ENCODE measurements at places on chromosomes 2 and 18.
A peak's percentile ranks its signal among the peaks of the same experiment; 100 is the strongest.

- peak; percentile 96 for DNase-seq
Observed at GRCh38 chr2:11907190-11907589, 160.8 kb downstream of the LPIN1 start.

DNA sequence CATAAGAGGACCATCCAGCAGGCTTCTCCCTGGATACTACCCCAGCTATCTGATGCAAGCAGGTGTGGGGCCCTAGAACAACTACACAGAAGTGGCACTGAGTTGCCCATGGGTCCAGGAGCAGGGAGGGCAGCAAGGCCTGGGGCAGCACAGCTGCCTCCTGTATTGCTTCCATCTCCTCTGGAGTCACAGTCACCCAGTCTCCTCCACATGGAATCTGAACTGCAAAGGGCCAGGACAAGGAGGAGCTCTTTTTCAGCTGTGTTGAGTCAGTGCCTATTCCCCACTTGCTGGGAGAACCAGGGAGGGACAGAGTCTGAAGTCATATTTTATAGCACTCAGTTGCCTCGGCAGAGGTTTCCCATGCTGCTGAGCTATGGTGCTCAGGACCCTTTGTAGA lies 67.9 kb upstream of the ALPP start:
- no peak for DNase-seq

- no peak for DNase-seq
Observed at GRCh38 chr18:49074505-49074904, 123.7 kb upstream of the SMAD7 start.

DNA sequence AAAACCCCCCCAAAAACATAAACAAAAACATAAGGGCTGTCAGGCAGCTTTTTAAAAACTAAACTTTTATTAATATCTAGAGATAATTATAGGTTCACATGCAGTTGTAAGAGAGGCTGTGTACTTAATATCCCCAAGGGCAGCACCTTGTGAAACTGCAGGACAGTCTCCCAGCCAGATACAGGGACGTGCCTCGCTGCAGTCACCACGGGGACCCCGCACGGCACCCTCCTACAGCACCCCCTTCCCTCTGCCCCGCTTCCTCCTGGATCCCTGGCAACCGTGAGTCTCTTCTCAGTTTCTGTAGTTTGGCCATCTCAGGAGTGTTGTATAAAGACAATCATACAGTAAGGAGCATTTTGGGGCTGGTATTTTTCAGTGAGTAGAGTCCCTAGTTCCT lies 6.8 kb upstream of the COLEC11 start:
- DNase-seq: no peak

DNA sequence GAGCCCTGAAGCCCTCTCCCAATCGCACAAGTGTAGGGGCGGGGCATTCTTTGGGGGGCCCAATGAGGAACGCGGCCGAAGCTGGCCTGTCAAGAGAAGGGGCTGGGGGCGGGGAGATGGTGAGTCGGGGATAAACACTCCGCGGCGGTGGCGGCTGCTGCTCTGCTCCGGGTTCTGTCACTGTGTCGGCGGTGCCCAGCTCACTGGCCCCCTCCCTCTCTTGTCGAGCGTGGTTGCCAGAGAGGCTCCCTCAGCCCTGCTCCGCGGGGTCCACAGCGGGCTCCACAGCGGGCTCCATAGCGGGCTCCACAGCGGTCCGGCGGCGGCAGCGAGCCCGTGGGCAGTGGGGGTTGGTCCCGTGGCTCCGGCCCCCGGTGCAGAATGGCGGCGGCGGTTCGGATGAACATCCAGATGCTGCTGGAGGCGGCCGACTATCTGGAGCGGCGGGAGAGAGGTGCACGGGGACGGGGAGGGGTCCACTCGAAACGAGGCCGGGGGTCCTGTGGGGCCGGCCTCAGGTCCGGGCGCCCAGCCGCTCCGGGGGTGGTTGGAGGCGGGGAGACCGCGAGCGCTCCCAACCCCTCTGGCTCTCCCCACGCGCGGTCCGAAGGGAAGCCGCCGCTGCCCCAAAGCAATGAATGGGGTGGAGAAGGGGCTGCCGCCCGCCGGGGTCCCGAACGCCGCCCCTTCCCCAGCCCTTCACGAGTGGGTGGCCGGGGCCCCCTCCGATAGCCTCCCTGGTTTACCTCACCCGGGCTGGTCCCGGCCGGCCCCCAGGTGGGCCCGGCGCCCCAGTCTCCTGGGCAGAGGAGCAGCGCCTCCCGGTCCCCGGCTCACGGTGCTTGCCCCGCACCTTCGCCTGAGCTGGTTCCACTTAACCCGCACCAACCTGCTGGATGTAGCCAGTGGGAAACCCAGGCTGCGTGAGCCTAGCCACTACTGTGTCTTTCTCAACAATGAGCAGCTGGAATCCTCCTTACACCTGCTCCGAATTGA lies at the start of gene MXD1:
MXD1 (plus strand) TSS at position 160 of the 996 bp plus-strand sequence; CDS start at position 382, 222 bp downstream.
- no peak for DNase-seq

GRCh38 chr18:12121175-12122042 lies 27.8 kb downstream of the ANKRD62 start:
- DNase-seq: no peak

DNA sequence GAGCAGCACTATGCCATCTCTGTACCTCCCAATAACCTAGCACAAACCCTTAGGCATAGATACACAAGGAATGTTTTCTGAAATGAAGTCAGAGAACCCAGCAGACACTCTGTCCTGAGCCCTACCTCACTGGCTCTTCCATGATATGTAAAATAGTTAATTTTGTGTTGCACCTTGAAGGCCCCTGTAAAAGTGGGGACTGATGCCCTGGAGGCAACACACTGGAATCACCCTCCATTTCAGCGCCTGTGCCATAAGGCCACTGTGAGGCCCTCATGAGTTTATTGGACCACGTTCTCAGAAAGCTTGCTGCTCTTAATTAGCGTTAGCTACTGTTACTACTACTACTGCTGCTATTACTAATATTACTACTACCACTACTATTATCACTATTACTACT lies 670.1 kb upstream of the SOX11 start:
- no peak for DNase-seq

GRCh38 chr2:70141902-70142589 lies 48.8 kb downstream of the C2orf42 start:
- peak; percentile 30 for DNase-seq

- DNase-seq: no peak
Observed at GRCh38 chr2:182228741-182229140, 198.1 kb downstream of the PDE1A start.

- no peak for DNase-seq
Observed at GRCh38 chr2:42902939-42903709, 110.7 kb upstream of the HAAO start.

DNA sequence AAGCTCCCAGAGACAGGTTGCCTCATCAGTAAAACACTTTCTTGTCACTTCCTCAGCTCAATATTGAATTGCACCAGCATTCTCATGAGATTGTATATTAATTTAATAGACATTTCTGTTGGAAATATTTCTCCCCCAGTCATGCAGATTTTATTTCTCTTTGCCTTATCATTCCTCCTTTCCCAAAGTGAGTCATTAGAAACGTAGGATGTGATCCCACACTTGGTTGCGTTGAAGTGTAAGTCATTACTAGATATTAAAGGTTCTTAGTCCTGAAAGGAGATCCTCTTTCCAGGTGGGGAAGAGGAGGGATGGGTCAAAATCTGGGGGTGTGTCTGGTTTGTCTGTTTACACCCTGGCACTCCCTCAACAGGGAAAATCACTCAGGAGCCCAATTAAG lies 438.2 kb downstream of the SLC4A3 start:
- DNase-seq: no peak

DNA sequence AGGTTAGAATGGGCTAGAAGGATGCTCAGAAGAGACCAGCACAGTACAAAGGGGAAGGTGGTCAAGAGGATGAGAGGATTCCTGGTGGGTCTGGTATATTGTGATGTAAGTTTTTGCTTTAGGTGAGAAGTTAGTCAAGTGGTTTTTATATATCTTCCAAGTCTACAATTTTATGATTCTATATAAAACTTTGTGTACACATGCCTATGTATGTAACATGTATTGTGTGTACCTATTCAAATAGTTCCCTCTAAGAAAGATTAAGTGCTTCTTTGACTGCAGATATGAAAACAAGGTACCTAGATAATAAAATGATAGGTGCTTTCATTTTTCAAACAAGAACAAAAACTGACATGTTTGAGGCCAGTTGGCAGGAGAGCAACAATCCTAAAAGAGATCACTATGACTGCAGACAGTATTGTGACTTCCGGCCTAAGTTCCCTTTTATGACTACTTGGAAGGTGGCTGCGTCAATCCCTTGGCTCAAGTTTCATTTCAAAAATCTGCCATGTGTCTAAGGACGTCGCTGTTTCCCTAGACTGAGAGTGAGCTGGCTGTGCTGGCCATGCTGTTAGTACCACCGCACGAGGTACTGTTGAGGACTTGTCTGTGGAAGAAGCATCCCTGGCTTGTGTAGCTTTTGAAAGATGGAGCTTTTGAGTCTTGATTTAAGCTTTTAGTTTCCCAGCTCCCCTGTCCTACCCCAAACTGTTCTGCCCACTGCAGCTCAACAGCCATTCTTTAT lies 123.1 kb downstream of the PRPF40A start:
- peak; percentile 70 for DNase-seq

DNA sequence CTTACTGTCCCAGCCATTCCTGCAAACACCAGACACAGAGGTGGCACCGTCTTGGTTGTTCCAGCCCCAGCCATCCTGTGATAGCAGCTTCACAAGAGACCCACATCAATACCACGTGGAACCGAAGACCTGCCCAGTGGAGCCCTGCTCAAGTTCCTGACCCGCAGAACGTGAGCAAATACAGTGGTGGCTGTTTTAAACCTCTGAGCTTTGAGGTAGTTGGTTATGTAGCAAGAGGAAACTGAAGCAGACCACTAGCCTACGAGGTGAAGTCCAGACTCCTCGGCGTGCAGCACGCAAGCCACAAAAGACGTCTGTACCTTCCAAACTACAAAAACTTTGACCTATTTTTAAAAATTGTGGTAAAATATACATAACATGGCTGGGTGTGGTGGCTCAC lies 96.1 kb upstream of the ODC1 start:
- DNase-seq: no peak

- no peak for DNase-seq
Observed at GRCh38 chr2:126908721-126909177, 10.1 kb downstream of the TEX51 start.

DNA sequence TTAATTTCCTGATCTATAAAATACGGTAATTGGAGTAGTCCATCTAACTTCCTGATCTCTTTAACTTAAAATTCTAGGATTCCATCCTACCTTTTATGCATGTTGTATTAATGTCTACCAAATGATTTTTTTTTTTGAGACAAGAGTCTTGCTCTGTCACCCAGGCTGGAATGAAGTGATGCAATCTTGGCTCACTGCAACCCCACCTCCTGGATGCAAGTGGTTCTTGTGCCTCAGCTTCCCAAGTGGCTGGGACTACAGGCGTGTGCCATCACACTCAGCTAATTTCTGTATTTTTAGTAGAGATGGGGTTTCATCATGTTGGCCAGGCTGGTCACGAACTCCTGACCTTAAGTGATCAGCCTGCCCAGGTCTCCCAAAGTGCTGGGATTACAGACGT lies 47.8 kb downstream of the CFAP36 start:
- DNase-seq: no peak

DNA sequence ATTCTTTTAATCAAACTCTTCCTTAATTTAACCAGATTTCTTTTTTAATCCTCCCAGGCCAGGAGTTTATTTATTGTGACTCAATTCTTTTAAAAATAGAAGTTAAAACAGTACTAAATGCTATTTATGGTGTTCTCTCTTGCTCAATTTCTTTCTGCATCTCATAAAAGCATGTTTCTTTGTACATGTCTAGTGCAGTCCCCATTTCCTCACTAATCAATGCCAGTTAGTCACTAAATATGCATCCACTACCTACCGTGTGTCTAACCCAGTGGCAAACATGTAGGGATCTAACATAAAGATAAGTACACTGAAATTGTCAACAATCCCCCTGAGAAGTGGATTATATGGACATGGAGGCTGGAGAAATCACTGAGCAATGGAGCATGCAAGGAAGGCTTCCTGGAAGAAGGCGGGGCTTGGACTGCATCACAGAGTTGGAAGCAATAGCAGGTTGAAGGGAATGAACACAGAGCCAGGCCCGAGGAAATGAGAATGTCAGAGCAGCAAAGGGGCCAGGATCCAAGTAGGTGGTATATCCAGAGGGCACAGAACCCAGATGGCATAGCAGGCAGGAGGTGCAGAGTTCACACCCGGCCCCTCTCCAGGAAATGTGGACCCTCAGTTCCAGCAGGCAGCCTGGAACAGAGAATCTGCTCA lies 105.3 kb upstream of the FOSL2 start:
- no peak for DNase-seq

- DNase-seq: no peak
Observed at GRCh38 chr2:40401896-40402295, 50.0 kb downstream of the SLC8A1 start.

Data from AML-193 (cell line).